ENCODE measurements at places on chromosomes 2 and 18.

DNA sequence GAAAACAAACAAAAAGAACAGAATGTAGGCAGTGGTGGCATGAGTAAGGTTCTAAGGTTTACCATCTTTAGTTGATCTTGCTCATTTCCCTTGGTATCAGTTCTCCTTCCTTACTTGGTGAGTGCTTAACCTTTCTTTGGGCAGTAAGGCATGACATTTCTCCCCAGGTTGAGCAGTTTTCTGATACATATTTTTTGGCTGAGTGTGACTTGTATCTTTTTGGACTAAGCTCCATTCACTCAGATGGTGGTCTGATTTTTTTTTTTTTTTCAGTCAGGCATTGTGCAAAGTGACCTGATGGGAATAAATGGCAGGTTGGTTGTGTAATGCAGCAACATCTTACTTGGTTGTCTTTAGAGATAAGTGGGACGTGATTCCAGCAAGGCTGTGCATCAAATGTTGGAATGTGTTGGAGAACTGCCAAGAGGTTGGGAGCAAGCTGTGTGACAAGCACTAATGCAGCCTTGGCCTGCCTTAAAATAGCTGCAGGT is 15.1 kb downstream of the SPTBN1 start:
- DNase-seq: peak; percentile 15

- peak; percentile 77 for DNase-seq
Observed at GRCh38 chr2:208315081-208315788, 49.2 kb downstream of the PIKFYVE start.

DNA sequence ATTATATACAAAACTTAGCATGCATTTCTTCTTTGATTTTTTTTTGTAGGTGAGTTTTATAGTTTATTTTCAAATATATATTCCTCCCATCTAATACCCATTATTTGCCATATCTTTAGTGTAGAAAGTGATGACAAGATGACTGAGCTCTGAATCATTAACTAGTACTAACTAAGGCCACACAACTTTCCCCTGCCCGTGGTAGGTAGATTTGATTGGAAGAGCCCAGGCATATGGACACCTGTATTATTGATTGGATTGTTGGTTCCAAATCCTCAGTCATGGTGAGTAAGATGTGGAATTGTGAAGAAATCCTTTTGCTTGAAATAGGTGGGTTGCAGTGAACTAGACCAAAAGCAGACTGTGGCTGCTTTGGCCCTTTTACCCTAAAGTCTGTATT is 54.8 kb downstream of the ABI2 start:
- DNase-seq: no peak

DNA sequence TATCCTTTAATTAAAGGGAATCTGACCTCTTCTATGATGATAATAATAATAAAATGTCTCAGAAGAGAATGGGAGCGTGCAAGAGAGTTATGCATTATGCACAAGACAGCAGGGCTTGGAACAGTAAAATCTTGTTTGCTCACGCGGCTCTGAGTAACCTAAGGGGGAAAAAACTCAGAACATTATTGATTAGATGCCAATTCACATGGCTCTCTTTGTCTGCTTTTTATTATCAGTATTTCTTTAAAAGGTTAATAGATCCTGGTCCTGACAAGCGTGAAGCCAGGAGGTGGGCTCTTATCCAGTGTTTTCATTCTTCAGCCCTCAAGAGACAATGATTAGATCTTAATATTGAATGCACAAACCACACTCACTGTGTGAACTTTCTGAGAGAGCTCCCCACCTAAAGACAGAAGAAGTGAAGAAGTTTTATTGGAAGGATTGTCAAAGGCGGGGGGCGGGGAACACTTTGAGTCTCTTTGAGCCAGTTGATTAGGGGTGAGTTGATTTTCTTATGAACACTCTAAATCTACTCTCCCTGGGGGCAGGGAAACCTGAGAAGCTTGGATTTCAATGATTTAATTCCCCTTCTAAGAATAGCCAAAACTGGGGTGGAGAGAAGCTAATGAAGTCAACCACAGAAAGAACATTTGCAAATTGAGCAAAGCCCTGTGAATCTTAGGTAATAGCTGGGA is 127.5 kb upstream of the CTAGE1 start:
- DNase-seq: no peak

GRCh38 chr2:60548845-60549237 is 4.6 kb downstream of the BCL11A start:
- no peak for DNase-seq

DNA sequence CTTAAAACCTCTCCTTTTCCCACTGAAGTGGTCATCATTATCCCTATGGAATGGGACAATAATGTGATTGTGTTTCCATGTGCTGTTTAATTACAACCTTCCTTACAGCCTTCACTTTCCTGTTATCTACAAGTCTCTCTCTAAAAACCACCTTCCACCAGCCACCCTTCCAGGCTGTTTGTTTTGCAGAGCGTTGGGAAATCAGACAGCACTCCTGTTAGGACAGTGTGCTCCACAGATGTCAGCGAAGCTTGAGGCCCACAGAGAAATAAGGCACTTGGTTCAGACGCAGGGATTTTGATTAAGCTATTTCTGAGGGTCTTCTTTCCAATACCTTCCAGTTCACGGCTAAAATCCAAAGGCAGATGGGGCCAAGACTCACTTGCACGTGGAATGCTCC is 32.3 kb upstream of the ASPRV1 start:
- no peak for DNase-seq

- no peak for DNase-seq
Observed at GRCh38 chr2:392926-393280, 105.0 kb upstream of the ALKAL2 start.

DNA sequence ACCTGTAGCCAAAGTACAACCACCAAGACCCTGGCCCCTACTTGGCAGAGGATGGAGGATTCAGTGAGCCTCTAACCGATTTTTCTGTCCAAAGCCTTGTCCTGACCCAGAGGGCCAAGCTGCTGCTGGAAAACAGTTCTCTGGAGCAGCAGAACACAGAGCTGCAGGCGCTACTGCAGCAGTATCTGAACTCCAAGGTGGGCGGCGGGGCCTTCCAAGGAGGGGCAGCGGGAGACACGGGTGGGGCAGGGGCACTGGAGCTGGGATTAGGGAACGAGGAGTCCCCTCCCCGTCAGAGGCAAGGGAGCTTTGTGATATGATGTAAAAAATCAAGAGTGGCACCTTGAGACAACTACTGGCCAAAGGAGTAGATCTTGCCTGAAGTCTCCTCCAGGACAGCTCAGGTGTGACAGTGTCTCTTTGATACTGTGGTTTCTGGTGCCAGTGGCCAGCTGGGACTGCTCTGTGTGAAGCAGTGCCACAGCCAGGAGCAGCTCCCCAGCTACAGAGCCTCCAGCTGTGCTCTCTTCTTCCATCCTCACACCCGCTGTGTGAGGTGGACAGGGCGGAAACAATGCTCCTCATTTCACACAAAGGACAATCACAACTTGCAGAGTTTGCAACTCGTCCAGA is 22.8 kb downstream of the OTOF start:
- no peak for DNase-seq

DNA sequence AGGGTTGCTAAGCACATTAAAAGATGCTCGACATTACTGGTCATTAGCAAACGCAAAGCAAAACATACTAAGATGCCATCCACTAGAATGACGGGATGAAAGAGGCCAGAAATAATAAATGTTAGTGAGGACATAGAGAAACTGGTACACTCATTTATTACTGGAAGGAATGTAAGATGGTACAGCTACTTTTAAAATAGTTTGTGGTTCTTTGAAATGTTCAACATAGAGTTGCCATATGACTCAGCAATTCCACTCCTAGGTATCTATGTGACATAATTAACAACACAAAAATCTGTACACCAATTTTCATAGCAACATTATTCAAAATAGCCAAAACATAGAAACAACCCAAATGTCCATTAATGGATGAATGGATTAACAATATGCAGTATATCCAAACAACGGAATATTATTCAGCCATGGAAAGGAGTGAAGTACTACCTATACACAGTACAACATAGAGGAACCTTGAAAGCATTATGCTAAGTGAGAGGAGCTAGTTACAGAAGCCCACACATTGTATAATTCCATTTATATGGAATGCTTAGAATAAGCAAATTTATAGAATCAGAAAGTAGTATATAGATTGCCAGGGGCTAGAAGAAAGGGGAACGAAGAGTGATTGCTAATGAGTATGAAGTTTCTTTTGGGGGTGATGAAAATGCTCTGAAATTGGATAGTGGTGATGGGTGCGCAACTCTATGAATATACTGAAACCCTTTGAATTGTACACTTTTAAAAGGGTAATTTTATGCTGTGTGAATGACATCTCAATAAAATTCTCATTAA is 61.9 kb upstream of the IL1R1 start:
- peak; percentile 25 for DNase-seq

DNA sequence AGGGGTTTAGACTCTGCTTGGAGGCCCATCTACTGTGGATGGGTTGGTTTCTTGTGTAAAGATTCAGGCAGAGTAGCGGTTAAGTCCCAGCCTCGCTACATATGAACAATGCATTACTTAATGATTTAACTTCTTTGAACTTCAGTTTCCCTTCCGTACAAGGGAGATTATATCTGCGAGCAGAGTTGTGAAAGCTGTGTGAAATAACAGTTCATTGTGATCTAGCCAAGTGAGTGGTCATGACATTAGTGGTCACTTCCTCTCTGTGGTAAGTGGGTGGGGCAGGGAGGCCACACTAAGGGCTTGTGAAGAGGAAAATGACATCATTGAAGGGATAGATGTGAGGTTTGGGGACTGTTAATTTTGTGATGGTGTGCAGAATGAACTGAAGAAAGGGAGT is 14.1 kb upstream of the MEX3C start:
- no peak for DNase-seq
